Activated CD8-positive, alpha-beta memory T cell treated with anti-CD3 and anti-CD28 coated beads for 4 hours (primary cell): ENCODE measurements at places on chromosomes 13 and 19.

GRCh38 chr13:33827139-33827538 is 9.2 kb downstream of the RFC3 start:
- DNase-seq = no peak

GRCh38 chr19:50315773-50316448 is 13.3 kb downstream of the KCNC3 start:
- DNase-seq = no peak

GRCh38 chr13:112726016-112726767 is 36.4 kb downstream of the ATP11A start:
- no peak for DNase-seq

DNA sequence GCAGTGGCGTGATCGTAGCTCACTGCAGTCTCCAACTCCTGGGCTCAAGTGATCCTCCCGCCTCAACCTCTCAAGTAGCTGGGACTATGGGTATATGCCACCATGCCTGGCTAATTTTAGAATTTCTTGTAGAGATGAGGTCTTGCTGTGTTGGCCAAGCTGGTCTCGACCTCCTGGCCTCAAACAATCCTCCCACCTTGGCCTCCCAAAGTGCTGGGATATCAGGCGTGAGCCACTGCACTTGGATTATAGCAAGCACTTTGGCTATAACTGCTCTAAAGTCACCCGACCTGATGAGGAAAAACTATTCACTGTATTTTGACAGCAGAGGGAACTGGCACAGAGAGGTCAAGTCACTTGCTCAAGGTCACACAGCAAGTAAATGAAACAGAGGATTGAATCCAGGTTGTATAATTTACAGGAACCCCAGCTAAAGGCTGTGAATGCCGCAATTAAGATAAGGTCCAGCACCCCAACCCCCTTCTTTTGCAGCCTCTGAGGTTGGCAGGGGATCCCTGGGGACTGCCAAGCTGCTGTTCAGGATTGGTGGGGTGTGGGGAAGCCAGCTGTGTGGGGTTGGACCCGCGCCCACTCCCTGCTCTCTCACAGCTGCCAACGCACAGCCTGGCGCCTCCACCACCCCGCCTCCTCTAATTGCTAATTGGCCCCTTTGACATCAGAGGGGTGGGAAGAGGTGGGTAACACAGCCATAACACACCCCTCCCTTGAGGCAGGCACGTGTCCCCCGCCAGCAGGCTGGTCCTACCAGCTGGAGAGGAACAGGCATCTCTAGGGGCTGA is 6.0 kb downstream of the TMIGD2 start:
- DNase-seq = no peak

GRCh38 chr19:42423462-42424344 is 3.5 kb downstream of the LIPE start:
- peak; percentile 87 for DNase-seq

DNA sequence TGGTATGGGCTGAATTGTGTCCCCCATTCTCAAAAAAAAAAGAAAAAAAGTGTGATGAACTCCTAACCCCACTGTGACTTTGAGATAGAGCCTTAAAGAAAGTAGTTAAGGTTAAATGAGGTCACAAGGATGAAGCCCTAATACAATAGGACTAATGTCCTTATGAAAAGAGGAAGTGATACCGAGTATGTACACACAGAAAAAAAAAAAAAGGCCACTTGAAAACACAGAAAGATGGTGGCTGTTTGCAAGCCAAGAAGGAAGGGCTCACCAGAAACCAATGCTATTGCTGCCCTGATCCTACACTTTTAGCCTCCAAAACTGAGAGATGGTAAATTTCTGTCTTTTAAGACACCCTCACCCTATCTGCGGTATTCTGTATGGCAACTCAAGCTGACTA is 955.6 kb downstream of the PCDH17 start:
- no peak for DNase-seq

DNA sequence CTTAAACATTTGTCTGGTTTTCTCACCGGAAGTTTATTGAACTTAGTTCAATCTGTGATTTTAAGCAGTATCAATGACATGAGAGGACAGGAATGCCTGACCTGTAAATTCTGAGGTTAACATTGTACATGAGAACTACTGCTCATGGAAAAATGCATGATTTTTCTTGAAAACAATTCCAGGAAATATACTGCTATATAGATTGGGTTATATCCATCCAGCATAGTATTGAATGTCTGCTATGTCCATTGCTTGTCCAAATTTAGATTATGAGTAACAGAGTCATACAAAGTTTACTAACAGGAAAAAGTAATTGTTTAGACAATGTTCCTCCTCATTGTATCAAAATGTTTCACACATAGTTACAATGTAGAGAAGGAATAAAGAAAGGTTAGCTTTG is 606.8 kb downstream of the DACH1 start:
- no peak for DNase-seq

GRCh38 chr13:72221276-72221962 is 354.4 kb upstream of the DACH1 start:
- DNase-seq = no peak
